NCI-H345 (cell line): ENCODE measurements at places on chromosomes 7 and 10.

DNA sequence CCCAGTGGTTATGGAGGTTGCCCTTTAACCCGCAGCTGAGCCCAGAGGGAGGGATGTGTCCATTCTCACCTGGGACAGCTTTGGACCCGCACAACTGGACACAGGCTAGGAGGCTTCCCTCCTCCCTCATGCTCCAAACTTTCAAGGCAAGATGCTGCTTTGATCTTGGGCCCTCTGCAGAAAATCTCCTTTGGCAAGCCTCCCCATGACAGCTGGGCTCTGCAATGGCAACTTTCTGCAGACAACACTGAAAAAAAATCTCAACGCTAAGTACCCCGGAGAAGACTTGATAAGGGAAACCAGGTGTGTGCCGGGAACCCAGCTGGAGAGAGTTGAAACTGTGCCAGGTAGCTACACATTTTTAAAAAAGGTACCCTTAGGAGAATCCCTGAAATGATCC lies 610.1 kb downstream of the LRMDA start:
- no peak for DNase-seq

DNA sequence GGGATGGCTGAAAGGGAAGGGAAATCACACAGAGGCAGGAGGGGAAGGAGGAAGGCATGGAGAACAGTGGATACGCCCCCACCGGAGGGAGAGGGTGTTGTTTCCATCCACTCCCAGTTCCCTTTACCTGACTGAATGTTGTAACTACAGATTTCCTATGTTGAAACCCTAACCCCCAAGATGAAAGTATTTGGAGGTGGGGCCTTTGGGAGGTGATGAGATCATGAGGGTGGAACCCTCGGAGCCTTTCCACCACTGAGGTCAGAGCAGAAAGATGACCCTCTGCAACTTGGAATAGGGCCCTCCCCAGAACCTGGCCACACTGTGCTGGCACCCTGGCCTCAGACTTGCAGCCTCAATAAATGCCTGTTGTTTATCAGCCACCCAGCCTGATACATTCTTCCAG lies 48.6 kb upstream of the CNPY1 start:
- no peak for DNase-seq

GRCh38 chr7:30382607-30383006 lies 96.0 kb downstream of the NOD1 start:
- no peak for DNase-seq

DNA sequence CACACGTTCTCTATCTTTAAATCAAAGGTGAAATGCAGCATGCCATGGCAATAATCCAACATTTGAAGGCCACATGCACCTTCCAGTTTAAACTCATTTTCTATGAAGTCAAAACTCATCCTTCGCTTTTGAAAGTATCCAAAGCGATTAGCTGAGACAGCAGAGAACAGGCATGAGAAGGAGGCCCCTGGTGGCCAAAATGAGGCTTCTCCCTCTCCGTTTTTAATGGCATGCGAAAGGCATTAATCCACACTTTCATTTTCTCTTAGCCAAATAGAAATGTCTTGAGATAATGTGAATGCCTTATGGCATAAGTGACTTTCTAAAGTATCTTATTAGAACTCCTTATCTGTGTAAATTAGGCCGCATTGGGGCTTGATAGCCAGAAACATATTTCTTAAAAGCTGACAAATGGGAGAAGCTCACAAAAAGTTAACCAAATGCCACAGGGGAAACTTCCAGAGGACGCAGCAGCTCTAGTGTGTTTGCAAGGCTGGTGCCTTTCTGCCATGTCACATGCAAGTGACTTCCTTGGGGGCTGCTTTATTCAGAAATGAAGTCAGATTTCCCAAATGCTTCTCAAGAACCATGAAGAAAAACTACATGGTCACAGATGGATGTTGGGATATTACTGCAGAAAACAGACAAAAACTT lies 1189.6 kb downstream of the SORCS1 start:
- no peak for DNase-seq
